ENCODE measurements at places on chromosomes 2 and 18. TPM values are rescaled to one million over a fixed set of nuclear protein-coding genes. Genes with fewer than 3 reads are reported as not detected.

DNA sequence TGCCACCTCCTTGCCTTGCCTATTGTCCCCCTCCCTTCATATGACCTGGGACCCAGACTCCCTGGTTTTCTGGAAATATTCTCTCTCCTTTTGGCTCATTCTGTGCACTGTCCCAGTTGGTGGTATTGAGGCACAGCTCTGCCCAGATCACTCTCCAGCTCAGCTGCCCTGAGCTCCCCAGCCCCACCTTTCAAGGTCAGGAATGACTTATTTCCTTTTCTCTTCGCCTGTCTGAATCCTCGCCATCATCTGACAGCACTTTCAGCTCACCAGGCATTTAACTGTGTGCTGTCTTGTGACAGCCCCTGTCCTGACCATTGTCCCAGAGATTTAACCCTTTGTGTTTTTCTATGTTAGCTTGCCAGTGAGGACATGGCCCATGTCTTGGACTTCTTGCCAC is 133.0 kb downstream of the MSH2 start:
- no peak for DNase-seq

- DNase-seq = no peak
Observed at GRCh38 chr2:46909771-46910419, 5.7 kb downstream of the MCFD2 start.

MBOAT2 gene
- total RNA-seq = 26.3 TPM

PRKAG3 gene
- 1.0 TPM for total RNA-seq

DNA sequence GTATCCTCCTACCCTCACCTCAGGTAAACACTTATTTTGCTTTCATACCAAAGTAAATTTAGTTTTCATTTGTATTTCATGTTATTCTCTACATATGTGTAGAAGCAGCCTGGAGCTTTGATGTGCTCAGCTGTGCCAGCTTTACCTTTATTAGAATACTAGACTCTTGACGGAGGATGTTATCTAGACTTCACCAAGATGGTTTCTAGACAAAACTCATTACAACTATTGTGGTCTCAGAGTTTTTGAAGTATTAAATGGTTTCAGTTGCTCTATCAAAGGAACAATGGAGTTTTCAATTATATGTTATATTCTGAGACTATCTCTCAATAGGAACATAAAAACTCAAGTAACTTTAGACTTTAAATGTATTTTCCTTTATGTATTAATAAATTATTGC is 5.0 kb upstream of the IL18RAP start:
- DNase-seq = no peak

LRRC30 gene
- total RNA-seq = not detected

All from aorta (tissue), 5 donors.